Brain (organoid and tissue), 16 donors: ENCODE measurements at places on chromosomes 16 and 17.
A peak's percentile ranks its signal among the peaks of the same experiment; 100 is the strongest.

DNA sequence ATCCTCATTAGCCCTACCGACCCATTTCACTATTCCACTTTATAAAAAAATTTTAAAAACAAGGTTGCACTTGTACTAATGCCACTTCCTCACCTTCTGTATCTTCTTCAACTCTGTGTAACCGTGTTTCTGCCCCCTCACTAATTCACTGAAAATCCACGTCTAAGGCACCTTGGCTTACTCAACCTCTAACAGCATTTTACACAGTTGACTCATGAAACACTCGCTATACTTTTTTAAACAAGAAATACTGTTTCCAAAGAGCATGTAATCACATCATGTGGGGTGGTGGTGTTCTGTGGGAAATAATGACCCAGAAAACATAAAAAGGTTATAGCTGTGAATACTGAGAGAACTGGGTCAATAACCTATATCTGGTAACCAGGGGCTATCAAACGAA, 79.9 kb downstream of the NCOR1 start:
- no peak for DNase-seq

DNA sequence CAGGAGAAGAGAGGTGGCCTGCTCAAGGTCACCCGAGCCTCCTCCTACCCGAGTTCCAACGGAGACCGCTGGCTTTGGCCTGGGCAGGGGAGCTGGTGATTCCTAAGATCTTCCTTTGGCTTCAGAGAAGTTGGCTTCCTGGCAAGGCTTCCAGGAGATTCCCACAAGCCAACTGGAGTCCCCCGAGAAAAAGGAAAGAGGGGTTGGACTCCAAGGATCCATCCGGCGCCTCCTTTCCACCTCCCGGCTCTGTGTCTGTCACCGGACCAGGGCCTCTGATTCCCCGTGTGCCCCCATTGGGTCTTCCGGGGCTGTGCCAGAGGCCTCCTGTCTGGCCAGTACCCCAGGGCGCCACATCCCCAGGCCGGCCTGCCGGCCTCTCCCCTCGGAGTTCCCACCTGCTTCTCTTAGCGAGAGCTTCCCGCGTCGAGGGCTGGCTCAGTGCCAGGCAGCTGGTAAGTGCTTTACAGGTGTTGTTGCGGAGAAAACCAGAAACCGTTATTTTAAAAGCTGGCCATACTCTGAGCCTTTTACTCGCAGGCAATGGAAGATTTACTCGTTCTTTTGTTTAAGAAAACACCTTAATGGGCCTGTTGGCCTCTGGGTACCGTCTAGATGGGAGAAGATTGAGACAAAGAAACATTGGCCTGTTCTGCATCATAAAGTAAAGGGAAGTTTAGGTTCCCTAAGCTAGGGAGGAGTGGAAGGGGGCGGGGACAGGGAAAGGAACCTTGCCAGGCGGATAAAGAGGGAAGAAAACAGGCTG, 258.4 kb upstream of the SDK2 start:
- DNase-seq = peak; percentile 51

DNA sequence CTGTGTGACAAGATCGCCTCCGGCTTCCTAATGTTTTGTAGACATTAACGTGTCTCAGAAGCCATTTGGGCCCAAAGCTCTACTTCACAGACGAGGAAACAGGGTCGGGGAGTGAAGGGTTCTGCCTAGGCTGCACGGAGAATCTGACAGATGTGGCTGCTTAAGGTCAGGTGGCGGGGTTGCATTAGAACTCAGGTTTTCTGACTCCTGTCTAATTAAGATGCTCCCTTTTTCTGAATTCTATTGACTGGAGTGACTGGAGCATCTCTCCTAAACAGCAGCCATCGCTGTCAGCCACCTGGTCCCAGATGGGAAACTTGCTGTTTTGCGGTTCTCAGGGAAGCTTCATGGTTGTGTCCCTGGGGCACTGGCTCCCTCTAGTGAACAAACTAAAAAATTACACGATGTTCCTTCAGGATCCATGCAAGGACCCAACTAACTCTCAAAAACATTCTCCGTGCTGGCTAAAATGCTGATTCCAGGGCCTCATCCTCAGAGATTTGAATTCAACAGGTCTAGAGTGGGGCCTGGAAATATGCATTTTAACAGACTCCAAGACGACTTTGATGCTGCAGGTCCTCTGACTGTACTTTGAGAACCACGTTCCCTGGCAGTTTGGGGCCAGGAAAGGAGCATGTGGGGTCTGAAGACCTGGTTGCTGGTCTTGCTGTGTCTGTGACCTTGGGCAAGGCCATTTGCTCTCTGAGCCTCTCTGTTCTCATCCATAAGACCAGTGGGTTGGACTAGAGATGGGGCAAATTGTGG, 117.4 kb downstream of the IRF8 start:
- DNase-seq = peak; percentile 71

GRCh38 chr17:4948931-4949320, 596 bp upstream of the PFN1 start:
- DNase-seq = peak; percentile 88

GRCh38 chr16:20181416-20181815, 107.7 kb upstream of the GPR139 start:
- DNase-seq = no peak

- DNase-seq = no peak
Observed at GRCh38 chr17:21214777-21215541, 998 bp upstream of the TMEM11 start.

- no peak for DNase-seq
Observed at GRCh38 chr17:78731904-78732303, 50.2 kb downstream of the CYTH1 start.

DNA sequence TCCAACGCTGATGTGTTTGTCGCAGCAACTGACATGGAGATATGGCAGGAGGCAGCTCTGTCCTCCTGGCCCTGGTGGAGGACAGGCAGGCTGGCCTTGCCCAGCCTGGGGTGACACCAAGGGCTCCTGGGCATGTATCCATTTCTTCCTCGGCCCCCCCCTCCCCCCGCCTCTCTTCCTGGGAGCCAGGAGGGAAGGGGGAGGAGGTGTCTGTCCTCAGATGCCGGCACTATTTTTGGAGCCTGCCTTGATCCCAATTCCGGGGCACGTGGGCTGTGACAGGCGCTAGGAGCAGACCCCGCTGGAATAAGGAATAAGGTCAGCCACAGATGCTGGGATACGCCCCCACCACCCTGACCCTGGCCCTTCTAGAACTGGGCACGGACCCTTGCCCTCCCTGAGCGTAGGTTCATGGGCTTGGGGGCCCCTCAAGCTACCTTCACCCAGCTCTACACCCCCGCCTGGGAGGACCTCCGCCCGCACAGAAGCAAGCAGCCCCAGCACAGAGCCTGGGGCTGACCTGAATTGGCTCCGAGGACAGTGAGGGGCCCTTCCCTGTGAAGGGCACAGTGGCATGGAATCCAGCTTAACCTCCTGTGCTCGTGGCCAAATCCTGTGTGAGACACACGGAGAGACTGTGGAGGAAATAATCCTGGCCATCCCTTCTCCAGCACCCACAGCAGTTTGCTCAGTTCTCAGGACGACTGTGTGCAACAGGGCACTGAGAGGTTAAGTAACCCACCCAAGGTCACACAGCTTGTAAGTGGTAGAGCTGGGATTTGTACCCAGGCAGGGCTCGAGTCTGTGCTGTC, 24.1 kb downstream of the SEC14L5 start:
- DNase-seq = no peak

GRCh38 chr16:60060731-60061130, 1326.6 kb upstream of the GOT2 start:
- DNase-seq = peak; percentile 59

- DNase-seq = no peak
Observed at GRCh38 chr16:53784291-53784690, 80.3 kb downstream of the FTO start.

DNA sequence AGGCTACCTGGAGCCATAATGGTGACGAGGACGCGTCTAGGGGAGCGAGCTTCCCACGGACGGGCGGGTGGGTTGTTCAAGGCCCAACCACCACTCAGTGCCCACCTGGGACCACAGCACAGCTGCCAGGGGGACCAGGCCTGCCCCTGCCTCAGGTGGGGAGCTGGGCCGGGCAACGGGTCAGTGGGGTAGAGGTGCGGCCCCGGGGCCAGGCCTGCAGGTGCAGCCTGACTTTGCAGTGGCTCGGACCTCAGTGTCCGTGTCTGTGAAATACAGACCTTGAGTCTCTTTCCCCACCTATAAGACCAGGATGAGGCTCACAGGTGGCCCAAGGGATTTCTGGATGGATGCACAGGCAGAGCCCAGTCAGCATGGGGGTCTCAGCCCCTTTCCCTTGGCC, 43.3 kb downstream of the ACTG1 start:
- no peak for DNase-seq

GRCh38 chr17:602436-602835, 112.2 kb downstream of the VPS53 start:
- DNase-seq = no peak

- no peak for DNase-seq
Observed at GRCh38 chr17:29682987-29683386, 60.3 kb upstream of the CORO6 start.

GRCh38 chr17:1089915-1090314, 89.9 kb downstream of the ABR start:
- no peak for DNase-seq

DNA sequence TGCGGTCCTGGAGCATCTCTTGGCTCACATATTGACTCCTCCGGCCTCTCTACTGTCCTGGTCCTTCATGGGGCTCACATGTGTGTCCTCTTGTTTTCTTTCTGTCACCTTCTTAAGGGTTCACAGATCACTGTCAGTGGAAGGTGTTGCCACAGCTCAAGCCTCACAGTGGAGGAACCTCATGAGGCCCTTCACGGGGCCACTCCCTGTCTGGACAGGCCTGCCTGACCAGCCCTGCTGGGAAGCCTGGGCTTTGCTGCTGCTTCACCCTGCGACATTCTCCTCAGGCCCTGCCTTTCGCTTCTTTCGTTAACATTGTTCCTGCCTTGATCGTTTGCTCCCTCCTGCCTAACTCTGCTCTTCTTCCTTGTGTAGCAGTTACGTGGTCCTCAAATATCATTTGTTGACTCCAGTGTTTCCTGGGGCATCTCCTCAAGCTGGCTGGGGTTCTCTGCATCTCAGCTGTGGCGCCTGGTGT, 55.9 kb downstream of the WDR45B start:
- DNase-seq = no peak

- no peak for DNase-seq
Observed at GRCh38 chr16:87094556-87094865, 222.7 kb downstream of the C16orf95 start.

GRCh38 chr17:76995387-76996105, 127.3 kb downstream of the MGAT5B start:
- peak; percentile 80 for DNase-seq

DNA sequence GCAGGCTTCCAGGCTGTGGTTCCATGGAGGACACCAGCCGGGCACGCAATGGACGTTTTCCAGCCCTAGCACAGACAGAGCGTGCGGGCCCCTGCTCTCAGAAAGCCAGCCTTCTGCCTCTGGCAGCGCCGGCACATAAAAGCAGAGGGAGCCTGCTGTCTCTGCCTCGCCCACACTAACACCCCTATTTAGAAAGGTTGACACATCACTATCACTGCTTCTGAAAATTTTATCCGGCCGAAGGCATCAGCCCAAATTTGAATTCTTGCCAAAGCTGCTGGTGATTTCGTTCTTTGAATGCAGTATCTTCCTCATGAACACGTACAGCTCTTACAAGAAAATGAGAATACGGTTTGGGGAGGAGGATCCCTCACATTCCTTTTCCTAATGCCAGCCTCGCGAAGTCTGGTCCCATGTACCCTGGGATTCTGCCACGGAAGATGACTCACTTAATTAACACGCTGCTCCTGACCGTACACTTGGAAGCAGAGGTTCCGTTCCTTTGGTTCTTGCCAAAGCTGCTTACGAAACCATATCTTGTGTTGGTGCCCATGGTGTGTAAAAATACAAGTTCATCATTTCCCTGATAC, 1.3 kb upstream of the RAB11FIP3 start:
- peak; percentile 31 for DNase-seq

DNA sequence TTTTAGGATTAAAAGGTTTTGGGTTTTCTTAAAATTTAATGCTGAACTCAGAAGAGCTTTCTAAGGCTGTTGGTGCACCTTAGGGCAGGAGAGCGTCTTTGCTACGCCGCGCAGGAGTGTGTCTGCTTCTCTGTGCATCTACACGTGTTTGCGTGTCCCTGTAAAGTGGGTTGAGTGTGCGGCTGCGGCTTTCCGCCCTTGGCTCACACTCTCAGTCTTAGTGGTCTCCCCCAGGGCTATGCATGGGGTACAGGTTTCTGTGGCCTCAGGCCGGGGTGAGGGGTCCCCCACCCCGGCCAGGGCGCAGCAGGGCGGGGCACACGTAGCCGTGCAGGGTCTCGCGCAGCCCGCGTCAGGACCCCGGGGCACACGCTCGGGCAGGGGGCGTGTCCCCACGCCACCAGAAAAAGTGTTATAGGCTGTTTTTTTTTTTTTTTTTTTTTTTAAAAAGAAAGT, 727 bp upstream of the TENT4B start:
- no peak for DNase-seq

- DNase-seq = no peak
Observed at GRCh38 chr17:57539529-57540301, 205.4 kb downstream of the CCDC182 start.

GRCh38 chr17:77690271-77691161, 268.0 kb upstream of the TNRC6C start:
- peak; percentile 67 for DNase-seq

DNA sequence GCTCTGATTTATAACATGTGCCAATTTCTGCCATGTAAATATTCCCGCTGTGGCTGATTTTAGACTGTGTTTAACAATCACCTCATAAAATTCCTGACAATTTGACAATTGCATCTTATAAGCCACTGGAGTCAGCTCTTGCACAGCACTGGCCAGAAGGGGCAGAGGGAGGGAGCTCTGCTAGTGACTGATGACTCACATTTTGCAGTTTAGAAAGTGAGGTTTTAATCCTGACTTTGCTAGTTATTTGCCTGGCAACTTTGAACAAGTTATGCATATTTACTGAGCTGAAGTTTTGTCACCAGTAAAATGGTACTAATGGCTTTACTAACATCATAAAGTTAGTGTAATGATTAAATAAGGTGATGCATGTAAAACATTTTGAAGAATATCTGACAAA, 452.3 kb downstream of the CNTNAP4 start:
- no peak for DNase-seq

GRCh38 chr16:4988647-4989046, 30.5 kb downstream of the SEC14L5 start:
- no peak for DNase-seq

GRCh38 chr17:2017274-2017941, 7.7 kb downstream of the RTN4RL1 start:
- no peak for DNase-seq

- peak; percentile 23 for DNase-seq
Observed at GRCh38 chr17:11642655-11643054, 44.4 kb downstream of the DNAH9 start.
